ENCODE measurements at places on chromosomes 5 and 9.

GRCh38 chr9:113585555-113585954 lies 122.0 kb downstream of the RGS3 start:
- no peak for DNase-seq

DNA sequence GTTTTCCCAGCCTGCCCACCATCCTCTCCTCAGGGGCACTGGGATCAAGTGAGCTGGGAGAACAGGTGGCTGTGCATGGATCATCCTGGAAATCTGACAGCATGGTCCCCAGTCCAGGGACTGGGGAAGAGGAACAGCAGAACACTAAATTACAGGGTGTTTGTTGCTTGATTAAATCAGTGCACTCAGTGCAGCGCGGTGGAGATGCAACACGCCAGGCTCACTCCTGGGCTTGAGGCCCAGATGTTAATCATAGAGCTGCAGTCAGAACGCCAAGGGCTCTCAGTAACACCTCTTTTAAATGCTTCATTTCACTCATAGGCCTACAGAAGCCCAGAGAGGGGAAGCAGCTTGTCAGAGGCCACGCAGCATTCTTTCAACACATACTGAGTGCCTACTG lies 14.2 kb upstream of the LARP1 start:
- no peak for DNase-seq

GRCh38 chr9:37102486-37102885 lies 17.9 kb upstream of the ZCCHC7 start:
- DNase-seq = no peak

GRCh38 chr9:129604766-129605163 lies 16.1 kb downstream of the C9orf50 start:
- no peak for DNase-seq

DNA sequence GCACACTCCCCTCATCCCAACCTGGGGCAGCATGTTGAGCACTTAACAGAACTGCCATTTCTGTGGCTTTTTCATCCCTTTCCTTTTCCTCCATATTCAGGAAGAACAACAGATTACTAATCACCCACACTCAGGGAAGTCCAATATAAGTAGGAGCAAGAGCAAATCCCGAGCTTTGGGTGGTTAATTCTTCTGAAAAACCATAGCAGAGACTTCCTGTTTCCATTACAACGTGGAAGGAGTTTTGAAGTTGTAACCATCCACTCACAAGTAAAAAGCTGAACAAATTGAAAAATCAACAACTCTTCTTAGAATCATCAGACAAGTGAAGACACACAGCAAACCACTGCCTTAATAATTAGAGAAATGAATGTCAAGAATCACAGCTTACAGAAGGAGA lies 8.2 kb downstream of the CTSL start:
- DNase-seq = no peak

DNA sequence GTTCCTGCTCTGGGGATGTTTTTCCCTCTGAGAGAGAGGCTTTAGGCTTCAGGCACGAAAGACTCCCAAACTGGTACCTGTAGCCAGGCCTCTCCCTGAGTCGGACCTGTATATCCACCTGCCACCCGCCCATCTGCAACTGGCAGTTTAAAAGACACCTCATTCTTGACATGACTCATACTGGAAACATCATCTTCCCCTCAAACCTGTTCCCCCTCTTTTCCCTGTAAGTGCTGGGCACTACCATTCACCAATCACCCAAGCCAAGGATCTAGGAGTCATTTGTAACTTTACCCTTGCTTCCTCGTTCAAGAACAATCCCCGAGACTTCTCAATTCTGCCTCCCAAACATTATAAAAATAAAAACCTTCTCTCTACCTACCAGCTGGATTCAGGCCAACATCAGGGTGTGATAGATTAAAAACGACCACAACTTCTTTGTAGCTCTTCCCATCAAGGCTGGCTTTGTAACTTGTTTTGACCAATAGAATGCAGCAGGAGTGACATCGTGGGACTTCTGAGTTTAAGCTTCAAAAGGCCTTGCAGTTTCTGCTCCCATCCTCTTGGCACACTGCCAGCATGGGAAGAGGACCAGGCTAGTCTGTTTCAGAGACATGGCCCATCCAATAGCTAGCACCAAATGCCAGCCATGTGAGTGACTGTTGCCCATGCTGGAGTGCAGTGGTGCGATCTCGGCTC lies 1.8 kb upstream of the WDR31 start:
- peak; percentile 12 for DNase-seq

DNA sequence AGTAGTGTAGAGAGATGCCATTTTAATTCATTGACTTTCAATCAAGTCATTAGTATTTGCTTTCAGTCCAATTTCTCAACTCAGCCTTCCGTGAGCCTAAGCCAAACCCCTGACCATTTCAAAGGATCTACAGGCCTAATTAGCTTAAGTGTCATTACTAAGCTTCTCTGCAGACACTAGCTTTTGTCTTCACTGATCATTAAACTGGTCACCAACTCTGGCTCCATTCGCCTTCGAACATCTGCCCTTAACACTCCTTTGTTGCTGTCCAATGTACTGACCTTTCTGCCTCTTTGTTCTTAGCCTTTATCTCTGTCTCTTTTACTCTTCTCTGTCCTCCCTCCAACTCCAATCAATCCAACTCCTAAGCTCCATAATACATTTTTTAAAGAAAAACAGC lies 299.3 kb downstream of the DIRAS2 start:
- DNase-seq = peak; percentile 1

DNA sequence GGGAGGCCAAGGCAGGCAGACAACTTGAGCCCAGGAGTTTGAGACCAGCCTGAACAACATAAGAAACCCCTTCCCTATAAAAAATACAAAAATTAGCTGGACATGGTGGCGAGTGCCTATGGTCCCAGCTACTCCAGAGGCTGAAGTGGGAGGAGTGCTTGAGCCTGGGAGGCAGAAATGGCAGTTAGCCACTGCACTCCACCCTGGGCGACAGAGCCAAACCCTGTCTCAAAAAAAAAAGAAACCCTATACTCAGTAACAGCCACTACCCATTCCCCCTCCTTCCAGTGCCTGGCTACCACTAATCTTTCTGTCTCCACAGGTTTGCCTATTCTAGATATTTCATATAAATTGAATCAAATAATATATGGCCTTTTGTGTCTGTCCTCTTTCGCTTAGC lies 14.3 kb upstream of the SIL1 start:
- no peak for DNase-seq

DNA sequence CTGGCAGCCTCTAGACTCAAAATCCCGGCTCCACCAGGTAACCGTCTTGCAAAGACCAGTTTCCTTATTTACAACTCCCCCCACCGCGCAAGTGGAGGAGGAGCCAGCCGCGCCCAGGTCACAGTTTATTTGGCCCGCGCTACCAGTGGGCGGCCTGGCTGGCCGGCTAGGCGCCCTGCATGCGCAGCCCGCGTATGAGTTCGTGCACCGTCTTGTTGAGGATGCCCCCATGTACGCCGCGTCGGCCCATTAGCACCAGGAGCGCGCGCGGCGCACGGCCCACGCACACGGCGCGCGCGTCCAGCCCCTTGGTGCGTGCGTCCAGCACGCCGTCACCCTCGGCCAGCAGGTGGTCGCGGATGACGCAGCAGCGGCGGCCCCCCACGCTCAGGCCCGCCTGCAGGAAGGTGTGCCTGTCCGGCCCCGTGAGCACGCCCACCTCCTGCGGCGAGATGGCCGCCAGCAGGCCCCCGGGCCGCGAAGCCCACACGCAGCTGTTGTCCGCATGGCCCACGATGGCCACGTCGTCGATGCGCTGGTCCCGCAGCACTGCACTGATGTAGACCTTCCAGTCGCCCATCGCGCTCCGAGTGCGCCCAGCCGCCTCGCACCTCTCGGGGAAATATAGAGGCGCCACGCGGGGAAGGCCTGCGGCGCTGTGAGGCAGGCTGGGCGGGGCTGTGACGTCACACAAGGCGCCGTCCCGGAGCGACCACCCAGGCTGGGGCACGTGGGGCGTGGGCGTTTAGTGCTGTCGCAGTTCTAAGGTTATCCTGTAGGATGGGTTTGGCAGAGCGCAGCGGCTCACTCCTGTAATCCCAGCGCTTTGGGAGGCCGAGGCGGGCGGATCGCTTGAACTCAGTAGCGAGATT lies at the start of gene PFN3:
TSS of gene PFN3 (minus strand) at position 665 of the 872 bp plus-strand sequence. CDS start at position 580, 85 bp downstream.
- DNase-seq = no peak

GRCh38 chr9:5113523-5113922 lies 71.9 kb downstream of the INSL6 start:
- no peak for DNase-seq

DNA sequence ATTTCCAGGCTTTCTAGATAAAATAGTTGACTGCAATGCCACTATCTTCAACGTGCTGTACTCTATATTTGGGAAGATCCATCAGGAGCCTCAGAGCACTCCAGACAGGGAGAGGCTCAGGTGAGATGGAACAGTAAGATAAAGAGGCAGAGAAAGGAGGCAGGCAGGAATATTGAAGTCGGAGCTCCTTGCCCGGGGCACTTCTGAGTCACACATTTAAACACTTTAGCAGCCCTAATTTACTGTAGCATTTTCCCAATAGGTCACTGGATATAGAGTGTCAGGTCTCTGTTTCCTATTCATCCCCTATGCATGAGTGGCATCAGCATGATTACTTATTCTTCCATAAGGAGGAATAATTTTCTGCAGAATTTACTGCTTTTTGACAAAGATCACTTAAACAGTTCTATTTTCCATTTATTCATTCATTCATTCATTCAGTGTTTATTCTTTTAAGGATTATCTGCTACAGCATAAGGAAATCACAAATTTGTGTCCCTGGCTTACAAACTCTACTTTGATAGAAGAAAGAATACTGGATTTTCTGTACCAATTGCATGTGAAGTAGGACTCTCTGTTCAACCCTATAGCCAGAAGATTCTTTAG lies 170.7 kb downstream of the MAPKAP1 start:
- no peak for DNase-seq

DNA sequence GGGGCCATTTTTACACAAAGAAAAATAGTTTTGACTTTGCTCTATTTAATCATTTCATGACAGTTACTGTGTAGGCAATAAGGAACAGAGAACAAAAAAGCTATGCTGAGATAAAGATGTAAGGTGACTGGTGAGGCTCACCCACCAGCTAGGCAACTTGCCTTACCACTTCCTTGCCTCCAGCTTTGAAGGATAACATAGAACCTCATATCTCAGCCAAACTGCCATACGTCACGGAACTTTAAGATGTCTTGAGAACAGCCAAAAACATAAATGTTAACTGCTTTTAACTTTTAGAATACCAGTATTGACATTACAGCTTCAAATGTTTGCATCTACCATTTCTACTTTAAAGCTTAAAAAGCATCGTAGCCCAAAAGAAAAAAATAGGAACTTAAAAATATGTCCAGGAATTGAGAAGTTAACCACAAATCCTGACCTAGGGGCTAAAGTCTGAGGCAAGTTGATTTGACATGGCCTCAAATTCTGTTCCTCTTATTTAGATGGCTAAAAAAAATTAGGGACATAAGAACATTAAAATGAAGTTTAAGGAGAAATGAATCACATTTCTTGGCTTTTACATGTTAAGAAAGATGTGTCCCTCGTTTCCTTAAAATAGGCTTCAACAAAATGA lies 7.7 kb upstream of the GCNT4 start:
- DNase-seq = peak; percentile 15

DNA sequence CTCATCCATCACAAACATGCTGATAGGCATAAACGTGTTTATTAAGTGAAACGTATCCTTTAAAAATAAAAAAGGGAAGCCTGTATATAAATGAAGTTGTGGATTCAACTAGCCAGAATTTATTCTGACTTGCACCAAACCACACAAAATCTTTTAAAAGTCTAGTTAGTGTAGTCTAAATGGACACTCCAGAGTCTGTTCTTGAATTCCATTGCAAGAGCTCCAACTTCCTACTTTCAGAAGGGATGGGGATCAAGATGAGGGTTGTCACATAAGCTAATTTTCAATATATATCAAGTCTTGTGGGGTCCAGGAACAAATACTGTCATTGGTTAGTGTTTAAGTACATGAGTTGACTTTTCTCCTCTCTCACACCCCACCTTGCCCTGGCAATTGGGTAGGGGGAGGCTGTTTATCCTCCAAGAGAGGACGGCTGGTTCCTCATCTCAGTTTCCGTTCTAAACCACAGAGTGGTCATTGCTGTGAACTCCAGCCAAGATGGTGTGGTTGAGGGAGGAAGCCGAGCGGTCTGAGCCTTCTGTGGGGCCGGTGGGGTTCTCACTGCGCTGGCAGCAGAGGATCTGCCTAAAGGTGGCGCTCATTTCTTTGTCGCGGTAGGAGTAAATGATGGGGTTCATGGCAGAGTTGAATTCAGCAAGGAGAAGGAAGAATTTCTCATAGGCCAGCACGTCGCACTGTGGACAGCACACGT lies 163.2 kb downstream of the LPAR1 start:
- peak; percentile 92 for DNase-seq

DNA sequence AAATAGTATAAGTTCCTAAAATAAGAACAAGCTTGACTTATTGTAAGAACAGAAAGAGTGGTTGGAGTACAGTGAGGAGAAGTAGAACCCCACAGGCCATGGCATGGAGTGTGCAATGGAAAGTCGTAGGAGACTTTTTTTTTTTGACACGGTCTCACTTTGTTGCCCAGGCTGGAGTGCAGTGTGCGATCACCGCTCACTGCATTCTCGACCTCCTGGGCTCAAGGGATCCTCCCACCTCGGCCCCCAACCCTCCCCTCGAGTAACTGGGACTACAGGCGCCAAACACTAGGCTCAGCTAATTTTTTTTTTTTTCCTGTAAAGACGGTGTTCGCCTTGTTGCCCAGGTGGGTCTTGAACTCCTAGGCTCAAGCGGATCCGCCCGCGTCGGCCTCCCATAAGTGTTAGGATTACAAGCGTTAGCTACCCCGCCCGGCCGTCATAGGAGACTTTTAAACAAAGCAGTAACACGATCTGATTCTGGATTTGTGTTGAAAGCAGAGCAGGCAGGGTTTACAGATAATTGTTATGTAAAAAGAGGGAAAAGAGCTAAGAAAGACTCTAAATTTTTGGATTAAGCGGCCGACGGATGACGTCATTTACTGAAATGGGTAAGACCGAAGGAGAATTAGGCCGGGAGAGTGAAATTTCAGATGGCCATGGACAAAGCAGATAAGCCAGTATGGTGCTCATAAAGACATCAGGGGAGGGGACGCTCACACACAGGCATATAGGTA lies 752 bp downstream of the TSTD2 start:
- DNase-seq = no peak

DNA sequence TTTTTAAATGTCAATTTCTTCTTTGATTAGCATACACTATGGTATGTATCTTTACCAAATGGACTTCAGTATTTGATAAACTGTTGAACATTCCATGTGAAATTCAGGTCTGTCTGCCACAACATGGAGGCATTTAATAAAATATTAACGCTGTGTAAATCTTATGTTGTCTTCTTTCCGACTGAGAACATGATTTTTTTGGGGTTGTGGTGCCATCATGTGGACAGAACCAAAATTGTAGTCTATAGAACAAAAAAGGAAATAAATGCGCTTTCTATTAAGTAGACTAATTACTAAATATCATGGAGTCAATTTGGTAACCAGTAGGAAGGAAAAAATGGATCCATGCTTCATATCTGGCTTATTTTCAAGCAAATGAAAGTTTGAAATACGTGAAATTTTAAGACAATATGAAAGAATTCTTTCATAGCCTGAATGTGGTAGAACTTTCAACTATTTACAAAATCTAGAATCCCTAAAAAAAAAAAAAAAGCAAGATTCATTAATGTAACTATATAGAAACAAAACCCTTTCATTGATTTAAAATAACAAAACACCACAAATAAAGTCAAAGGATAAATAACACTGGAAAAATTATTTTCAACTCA lies 2.8 kb upstream of the PLK2 start:
- peak; percentile 86 for DNase-seq
